ENCODE measurements at places on chromosomes 1 and 21.

DNA sequence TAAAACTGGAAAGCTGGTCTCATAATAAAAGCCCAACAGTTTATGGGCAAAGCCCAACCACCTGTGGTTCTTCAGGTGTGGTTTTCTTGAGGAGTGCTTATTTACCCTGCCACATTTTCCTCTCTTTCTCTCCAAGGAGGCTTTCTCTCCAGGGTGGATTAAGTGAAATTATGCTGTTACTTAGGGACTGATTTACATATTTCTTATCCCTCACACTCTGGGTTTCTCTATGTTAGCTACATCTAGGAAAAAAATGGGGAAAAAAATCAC, 4.8 kb downstream of the TBX19 start:
- DNase-seq: no peak

DNA sequence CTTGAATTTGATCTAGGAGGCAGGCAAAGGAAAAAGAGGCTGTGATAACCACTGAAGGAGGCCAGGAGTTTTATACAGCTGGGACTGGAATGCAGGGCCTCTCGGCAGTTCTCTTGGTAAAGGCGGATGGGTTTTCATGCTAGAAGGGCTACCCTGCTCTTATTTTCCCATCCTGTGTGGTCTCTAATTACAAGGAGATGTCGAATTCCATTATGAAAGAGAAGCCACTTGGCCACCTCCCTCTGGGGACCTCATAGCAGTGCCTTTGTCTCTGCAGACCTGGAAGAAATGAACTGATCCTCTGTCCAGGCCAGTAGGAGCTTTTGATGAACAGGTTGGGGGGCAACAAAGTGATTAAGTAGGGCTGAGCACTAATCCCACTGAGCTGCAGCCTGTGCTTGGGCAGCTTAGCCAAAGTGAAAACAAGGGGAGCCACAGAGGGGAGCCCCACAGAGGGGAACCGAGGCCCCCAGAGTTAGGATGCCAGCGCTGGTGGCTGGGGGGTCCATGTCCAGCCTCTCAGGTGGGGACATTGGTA, 42.2 kb upstream of the BCAR3 start:
- DNase-seq: no peak

- peak; percentile 69 for DNase-seq
Measured at GRCh38 chr1:109089242-109090015, 1.1 kb upstream of the TMEM167B start.

GRCh38 chr21:34693192-34693810, 24.5 kb downstream of the CLIC6 start:
- peak; percentile 74 for DNase-seq

GRCh38 chr1:2408859-2409276, 3.5 kb downstream of the PEX10 start:
- no peak for DNase-seq

DNA sequence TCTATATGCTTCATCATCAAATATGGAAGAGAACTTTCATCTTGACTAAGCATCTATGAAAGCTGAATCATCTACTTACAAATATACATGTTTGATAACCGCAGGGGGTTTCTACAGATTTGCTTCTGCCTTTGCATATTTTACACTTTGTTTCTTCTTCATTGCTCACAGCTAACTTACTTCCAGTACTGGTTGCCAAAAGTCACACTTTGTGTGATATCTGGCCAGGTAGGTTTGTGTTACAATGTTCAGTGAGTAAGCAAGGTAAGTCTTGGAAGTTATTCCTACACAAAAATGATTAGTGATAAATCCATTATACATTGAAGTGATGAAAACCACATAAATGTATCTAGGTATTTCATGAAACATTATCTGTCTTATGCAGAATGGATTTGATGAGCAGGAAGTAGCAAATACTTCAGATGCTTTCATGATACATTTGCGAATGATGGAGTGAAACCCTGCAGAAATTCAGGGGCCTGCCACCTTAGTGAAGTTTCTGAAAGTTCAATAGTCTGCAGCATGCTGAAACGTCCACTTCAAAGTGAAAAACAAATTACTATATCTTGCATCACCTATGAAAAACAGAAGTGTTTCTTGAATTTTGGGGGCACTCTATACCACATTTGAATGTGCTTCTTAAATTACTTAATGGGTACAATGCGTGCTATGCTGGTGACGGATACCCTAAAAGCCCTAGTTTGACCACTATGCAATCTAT, 187.3 kb downstream of the ATP6V1G3 start:
- no peak for DNase-seq

GRCh38 chr1:32336963-32337675, 1.1 kb upstream of the MARCKSL1 start:
- DNase-seq: no peak

DNA sequence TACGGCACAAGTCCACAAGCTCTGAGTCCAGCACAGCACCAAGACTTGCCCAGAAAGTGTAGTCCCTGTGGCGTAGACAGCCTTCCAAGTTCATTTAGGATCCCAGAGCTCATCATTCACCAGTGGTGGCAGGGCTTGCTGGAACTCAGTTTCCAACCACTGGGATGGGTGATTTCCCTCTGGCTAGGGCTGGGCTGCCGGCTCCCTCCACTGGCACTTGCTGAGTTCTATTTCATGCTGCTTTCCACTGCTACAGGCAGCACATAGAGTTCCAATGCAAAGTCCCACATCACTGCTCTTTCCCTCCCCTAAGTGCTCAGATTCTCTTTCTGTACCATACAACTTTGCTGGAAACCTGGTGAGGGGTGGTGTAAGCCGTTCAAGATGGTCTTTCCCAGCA, 510.3 kb upstream of the TMPRSS15 start:
- no peak for DNase-seq

GRCh38 chr1:74504125-74504932, 8.1 kb downstream of the LRRC53 start:
- DNase-seq: peak; percentile 76

- no peak for DNase-seq
Measured at GRCh38 chr1:7948960-7949359, 8.3 kb upstream of the TNFRSF9 start.

GRCh38 chr1:173023343-173023742, 27.4 kb downstream of the TNFSF18 start:
- no peak for DNase-seq
